ENCODE measurements at places on chromosomes 7 and 10. TPM values are rescaled to one million over a fixed set of nuclear protein-coding genes. Genes with fewer than 3 reads are reported as not detected.

PTPRN2 gene
- 7.4 TPM for total RNA-seq

C10orf53 gene
- not detected for total RNA-seq

DNA sequence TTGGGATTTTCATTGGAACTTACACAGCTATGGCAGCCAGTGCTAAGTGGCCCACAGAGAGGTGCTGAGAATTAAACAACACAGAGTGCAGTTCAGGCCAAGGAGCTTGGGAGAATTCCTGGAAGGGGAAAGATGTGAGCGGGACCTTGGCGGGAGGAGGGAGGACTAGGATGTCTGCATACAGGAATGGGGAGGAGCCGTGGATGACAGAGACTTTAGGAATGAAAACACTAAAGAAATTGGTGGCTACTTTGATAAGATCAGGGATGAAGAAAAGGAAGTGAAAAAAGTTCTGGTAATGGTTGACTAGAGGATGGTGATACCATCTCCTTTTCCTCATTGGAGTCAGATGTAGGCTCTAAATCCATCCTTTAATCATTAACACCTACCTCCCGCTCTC is 234.2 kb upstream of the FZD8 start:
- H3K4me1 ChIP-seq, result no peaks in the 10 kb centered on the region
- DNase-seq, result no peak
- H3K4me3 ChIP-seq, result no peak overlapping the region
- H3K27ac ChIP-seq, result no peak overlapping the region
- no peaks in the 10 kb centered on the region for H3K27me3 ChIP-seq

DNA sequence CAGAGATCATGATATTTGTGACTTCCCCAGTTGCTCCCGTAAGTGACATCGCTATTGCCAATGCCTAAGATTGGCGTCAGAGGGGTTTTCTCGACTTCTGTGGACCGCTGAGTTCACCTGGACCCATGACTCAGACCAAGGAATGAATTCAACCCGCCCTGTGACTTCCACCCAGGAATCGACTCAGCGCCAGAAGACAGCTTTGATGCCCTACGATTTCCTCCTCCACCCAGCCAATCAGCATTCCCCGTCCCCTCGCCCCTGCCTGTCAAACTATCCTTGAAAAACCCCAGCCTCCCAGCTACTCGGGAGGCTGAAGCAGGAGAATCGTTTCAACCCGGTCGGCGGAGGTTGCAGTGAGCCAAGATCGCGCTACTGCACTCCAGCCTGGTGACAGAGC is 58.3 kb downstream of the MICALL2 start:
- H3K4me1 ChIP-seq, result no peaks in the 10 kb centered on the region
- H3K27me3 ChIP-seq, result no peaks in the 10 kb centered on the region
- H3K27ac ChIP-seq, result no peak overlapping the region
- no peak for DNase-seq
- no peak overlapping the region for H3K4me3 ChIP-seq

DNA sequence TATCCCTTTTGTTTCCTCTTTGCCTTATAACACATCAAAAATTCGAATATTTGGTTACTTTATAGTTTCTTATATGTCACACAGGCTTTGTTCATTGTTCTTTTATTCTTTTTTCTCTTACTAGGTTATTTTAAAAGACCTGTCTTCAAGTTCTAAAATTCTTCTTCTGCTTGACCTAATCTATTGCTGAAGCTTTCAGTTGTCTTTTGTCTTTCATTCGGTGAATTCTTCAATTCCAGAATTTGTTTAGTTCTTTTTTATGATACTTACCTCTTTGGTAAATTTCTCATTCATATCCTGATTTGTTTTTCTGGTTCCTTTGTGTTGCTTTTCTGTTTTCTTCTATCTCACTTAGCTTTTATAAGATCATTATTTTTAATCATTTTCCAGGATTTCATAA is 188.4 kb downstream of the ZEB1 start:
- no peak overlapping the region for H3K4me3 ChIP-seq
- H3K27me3 ChIP-seq, result no peaks in the 10 kb centered on the region
- no peaks in the 10 kb centered on the region for H3K4me1 ChIP-seq
- H3K27ac ChIP-seq, result no peak overlapping the region
- DNase-seq, result no peak

DNA sequence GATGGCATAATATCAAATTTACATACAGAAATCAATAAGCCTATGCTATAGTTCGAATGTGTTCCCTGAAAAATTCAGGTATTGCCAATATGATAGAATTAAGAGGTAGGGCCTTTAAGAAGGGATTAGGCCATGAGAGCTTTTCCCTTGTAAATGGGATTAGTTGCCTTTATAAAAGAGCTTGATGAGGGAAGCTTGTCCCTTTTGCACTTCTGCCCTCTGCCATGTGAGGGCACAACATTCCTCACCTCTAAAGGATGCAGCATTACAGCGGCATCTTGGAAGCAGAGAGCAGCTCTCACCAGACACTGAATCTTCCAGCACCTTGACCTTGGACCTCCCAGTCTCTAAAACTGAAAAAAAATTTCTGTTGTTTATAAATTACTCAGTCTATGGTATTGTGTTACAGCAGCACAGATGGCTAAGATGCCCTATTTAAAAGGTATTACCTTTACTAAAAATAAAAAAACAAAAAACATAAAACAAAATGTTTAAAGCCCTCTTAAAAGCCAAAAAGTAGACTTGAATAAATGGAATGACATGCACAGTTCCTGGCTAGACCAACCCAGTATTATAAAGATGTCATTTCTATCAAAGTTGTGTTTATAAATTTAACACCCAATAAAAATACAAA is 909.6 kb downstream of the REEP3 start:
- H3K36me3 ChIP-seq, result no peaks in the 10 kb centered on the region
- H3K27ac ChIP-seq, result no peak overlapping the region
- no peaks in the 10 kb centered on the region for H3K4me1 ChIP-seq
- no peak for DNase-seq

DNA sequence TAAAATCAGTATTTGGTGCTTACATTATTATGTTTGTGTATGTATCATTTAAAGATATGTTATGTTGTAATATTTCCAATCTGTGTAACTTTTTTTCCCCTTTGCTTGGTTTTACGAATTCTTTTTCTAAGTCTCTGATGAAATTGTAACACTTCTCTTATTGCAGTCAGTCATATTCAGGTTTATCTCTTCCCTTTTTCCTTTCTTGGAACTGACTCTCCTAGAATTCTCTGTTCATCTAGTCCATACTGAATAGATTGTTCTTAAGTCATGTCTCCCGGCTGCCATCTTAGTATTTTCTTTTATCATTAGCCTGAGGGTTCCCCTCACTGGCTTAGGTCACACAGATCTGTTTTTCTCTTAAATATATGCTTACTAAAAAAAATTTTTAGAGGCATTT is 44.6 kb downstream of the PHTF2 start:
- H3K27ac ChIP-seq, result no peak overlapping the region
- no peaks in the 10 kb centered on the region for H3K36me3 ChIP-seq
- H3K4me3 ChIP-seq, result no peak overlapping the region
- no peaks in the 10 kb centered on the region for H3K4me1 ChIP-seq

DNA sequence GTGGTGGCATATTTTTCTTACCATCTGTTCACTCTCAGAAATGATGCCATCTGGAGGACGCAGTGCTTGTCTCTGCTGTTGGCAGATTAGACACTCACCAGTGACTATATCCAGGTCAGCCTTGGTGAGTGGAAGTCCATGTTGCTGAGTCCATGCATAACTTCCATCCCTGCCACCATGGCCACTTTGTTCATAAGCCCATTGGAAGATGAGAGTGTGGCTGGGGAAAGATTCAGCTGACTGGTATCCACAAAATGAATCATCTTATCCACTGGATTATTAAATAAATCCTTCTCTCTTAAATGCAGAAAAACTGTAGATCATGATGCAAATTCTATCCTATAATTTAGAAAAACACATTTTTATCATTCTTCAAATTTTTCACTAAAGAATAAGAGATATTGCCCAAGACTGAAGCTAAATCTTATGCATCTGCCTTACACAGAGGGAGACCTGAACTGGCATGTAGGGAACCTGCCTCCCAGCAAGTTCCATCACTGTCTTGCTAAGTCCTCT is 726.9 kb downstream of the TNS3 start:
- H3K27ac ChIP-seq, result no peak overlapping the region
- H3K36me3 ChIP-seq, result no peaks in the 10 kb centered on the region
- no peak overlapping the region for H3K4me3 ChIP-seq
- no peaks in the 10 kb centered on the region for H3K4me1 ChIP-seq
- no peak for DNase-seq
- no peaks in the 10 kb centered on the region for H3K27me3 ChIP-seq

DNA sequence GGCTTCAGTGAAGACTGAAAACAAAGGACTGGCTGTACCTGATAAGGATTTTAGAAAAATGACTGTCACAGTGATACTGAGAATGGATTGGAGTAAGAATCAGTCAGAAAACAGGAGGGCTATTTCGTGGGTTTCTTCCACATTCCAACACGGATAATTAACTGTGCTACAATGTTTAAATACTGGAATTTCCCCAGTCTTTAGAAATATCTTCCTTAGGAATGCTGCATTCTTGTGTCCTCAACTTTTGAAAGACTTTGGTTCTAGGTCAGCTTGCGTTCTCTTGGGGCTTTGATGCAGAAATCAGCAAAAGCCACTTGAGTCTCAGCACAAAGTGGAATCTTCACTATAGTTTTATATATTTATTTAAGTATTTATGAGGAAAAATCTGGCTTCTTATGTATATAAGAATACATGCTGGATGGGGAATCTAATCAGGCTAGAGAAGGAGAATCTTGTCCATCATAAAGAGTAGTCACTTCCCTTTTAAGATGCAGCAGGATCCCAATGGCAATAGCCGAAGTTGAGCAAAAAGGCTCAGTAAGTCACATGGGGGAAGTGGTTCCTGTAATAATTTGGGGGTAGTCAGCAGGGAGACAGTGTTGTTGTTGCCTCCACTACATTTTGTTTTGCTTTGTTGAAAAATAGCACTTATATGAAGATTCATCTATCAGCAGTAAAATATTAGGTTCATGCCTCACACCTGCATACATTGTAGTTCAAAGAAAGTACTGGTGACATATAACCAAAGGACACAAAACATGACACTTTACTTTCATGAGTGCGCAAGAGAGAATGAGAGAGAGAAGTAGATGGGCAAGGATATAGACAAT is 86.0 kb downstream of the CH25H start:
- H3K36me3 ChIP-seq, result no peaks in the 10 kb centered on the region
- H3K4me3 ChIP-seq, result no peak overlapping the region
- H3K27me3 ChIP-seq, result no peaks in the 10 kb centered on the region
- no peak overlapping the region for H3K27ac ChIP-seq
- no peaks in the 10 kb centered on the region for H3K4me1 ChIP-seq

DNA sequence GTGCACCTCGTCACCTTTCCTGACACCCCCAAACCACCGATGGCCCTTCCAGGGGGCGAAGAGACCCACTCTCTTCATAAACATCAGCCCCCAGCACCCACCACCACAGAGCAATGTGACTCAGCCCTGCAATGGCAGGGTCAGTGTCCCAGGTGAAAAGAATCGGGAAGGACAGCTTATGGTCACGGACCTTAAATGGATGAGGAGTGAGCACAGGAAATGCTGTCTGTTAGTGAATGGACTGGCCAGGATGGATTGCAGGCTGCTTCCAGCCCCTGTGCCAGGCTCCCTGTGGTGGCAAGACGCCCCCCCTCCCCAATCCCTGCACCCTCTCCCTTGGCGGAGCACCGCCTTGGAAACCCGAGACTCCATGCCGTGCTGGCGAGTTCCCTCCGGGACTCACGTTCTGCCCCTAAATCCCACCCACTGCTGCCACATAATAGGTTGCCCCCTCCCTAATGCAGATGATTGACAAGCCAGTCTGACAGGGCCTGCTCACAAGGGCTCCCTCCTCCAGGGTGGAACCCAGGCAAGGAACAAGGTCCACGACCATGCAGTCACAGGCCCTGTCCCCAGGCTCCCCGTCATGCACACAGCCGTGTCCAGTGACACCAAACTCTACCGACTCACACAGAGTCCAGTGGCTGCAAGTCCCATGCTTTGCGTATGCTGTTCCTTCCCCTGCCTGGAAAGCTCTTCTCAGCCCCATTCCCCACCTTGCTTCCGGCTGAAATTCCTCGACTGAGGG is 7.3 kb downstream of the ASB13 start:
- H3K27ac ChIP-seq, result no peak overlapping the region
- H3K4me1 ChIP-seq, result peaks cover 26% of the 10 kb centered on the region
- no peak overlapping the region for H3K4me3 ChIP-seq
- DNase-seq, result no peak

DNA sequence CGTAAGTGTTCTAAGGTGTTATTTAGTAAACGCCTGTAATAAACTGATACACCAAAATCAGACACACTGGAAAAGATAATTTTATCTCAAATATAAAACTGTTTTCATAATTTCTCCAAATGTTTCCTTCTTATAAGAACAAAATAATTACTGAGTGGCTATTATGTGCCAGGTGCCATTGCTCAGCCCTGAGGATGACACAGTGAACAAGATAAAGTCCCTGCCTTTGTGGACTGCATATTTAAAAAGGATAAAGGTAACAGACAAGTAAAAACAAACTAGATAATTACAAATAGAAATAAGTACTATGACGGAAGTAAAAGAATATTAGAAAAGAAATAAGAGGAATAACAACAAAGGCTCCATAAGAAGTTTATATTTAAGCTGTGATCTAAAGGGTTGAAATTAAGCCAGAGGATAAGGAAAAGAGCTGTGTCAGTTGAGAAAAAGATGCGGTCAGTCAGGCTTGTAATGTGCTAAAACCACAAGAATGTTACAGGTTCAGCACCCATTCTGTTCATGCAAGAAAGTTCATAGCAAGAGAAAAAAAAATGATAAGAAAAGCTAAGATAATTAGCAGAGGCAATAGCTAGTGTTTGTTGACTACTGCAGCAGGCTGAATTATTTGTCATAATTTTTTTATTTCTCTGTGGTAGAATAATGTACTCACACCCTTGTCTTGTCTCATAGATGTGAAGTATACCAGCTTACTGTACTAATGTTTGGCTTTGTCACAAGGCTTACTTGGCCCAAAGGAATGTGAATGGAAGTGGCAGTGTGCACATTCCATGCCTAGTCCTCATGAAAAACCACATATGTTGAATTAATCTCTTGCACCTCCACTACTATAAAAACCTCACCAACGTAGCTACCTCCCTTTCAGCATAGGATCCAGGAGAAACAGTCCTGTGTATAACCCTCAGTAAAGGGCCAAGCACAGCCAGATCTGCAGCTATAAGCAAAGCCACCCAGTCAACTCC is 75.1 kb downstream of the CRPPA start:
- H3K27ac ChIP-seq, result no peak overlapping the region
- DNase-seq, result no peak
- peaks cover 7% of the 10 kb centered on the region for H3K4me1 ChIP-seq
- H3K27me3 ChIP-seq, result no peaks in the 10 kb centered on the region
- H3K36me3 ChIP-seq, result no peaks in the 10 kb centered on the region
